ENCODE measurements at places on chromosomes 12 and 14.
A peak's percentile ranks its signal among the peaks of the same experiment; 100 is the strongest.

DNA sequence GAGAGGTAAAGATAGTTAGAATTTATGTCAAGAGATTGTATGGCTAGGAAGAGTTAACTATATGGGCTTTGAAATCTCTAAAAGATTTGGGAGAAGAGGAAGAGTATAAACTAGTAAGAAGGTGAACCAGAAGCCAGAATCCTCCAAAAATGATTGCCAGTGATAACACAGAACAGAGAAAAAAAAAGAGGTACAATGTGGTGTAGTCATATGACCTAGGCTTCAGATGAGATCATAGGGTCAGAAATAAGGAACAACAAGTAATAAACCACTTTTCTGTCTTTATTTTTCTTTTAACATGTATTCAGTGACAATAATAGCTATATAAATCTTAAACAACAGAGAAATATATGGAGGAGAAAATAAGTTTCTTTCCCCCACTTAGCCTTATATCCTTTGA, 2.0 kb upstream of the NECAP1 start:
- no peak for DNase-seq

GRCh38 chr12:42779186-42779859, 189.8 kb upstream of the PRICKLE1 start:
- no peak for DNase-seq

GRCh38 chr12:48424644-48425043, 47.7 kb upstream of the ANP32D start:
- DNase-seq: no peak

GRCh38 chr12:3869865-3870264, 3.3 kb downstream of the PARP11 start:
- peak; percentile 27 for DNase-seq

GRCh38 chr14:90179809-90180779, 76.3 kb upstream of the PSMC1 start:
- DNase-seq: no peak

GRCh38 chr12:9992296-9992695, 6.6 kb downstream of the CLEC1B start:
- no peak for DNase-seq

DNA sequence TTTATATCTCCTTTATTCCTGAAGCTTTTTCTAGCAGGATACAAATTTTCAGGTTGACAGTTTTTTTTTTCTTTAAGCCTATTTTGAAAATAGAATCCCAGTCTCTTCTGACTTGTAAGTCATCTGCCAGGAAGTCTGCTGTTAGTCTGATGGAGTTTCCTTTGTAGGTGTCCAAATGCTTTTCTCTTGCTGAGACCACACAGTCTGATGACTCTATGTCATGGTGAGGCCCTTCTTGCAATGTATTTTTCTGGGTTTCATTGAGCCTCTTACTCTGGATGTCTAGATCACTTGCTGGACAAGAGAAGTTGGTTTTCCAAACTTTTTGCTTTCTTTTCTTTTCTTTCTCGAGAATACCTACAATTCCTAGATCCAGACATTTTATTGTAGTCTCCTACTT, 30.6 kb downstream of the USP15 start:
- DNase-seq: no peak

DNA sequence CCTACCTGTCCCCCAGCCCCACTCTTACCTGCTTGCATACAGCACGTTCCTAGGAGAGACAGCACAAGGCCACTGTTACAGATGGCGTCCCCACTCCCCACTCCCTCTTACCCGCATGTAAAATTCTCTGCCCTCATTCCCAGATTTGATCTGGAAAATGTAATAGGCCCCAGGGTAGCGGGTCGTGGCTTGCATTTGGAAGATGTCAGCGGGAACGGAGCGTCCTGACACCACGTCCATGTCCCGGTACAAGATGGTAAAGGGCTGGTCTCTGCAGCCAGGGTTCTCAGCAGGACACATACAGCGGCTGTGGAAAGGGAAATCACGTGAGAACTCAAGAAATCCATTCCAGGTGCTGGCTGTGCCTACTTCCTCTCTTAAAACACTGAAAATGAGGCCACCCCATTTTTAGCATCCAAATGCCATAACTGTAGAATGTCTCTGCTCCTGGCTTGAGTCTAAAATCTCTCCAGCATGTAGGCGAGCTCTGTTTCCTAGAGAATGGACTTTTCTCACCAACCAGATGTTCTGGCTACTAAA, 10.1 kb upstream of the TC2N start:
- DNase-seq: no peak

DNA sequence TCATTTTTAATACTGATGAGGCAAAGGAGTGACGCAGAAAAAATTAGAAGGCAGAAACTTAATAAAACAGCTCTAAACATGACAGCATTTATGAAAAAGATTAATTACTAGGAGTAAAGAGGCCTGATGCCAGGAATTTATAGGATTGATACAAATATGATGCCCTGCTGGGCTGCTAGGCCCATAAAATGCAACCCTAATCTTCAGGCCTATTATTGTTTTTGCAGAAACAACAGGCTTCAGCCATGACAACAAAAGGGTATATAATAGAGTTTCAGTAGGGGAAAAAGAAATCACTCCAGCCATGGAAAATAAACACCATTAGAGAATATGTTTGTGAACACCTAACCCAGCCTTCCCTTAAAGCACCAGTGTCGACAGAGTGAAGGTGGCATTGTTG, 50.6 kb downstream of the OTX2 start:
- DNase-seq: no peak

GRCh38 chr12:4717806-4718205, 2.4 kb upstream of the GALNT8 start:
- no peak for DNase-seq

DNA sequence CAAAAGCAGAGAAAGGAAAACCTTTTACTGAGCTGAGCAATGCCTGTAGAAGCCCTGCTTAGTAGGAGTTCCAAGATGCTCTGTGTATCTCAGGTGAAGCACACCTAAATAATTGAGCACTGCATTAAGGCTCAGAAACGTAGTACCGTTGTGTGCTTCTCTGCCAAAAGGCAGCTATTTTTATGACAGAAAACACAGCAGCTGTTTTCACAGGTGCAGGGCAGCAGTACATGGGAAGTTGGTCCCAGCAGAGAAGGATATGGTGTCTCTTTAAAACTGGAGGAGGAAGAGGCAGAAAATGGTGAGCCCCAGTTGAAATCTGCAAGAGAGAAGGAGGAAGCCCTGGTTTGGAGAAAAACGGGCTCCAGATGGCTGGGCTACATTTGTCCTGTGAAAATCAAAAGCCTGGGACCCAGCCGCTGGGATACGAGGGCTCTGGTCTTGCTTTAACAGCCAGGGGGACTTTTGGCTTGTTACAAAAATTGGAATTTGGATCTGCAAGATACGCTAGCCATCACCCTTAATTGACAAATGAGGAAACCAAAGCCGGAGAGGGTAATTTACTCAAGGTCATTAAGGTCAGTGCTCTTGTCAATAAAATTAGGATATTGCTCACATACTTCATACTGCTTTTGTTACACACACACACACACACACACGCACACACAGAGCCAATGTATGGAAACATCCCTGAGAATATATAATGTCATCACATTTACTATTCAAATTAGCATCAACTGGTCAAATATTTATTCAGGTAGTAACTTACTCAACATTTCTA, 27.3 kb downstream of the SPRING1 start:
- no peak for DNase-seq

GRCh38 chr12:53180931-53181645, 363 bp upstream of the CSAD start:
- DNase-seq: peak; percentile 85

DNA sequence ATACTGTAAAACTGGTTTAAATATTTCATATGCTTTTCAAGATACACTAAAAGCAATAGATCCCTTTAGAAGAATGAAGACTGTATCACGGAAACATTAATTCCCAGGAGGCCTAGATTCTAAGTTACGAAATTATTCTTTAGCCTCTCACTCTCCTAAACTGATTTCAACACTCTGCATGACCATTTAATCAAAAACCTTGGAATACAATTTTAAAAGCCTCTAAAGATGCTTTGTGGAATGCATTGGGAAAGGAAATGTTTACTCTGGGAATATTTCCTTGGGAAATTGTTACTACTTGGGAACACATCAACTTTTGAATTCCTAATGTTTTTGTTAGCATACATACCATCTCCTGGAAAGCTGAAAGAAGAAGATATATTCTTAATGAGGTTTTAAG, 255.7 kb upstream of the FAR2 start:
- no peak for DNase-seq

GRCh38 chr14:104203071-104203425, 64.7 kb downstream of the KIF26A start:
- DNase-seq: no peak

DNA sequence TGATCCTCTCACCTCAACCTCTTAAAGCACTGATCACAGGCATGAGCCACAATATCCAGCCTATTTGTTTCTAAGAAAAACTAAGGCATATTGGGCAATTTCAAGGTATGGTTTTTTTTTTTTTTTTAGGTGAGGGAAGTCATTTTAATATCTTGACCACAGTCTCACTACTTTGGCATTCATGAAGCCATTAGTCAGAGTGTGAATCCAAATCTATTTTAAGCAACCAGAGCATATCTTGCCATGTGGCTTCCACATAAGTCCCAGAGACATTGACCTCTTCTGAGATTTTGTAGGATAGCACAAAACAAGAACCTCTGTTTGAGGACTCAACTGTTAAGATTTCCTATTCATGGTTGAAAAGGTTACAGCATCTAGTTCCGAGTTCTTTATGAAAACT, 130.3 kb upstream of the RBM19 start:
- no peak for DNase-seq

DNA sequence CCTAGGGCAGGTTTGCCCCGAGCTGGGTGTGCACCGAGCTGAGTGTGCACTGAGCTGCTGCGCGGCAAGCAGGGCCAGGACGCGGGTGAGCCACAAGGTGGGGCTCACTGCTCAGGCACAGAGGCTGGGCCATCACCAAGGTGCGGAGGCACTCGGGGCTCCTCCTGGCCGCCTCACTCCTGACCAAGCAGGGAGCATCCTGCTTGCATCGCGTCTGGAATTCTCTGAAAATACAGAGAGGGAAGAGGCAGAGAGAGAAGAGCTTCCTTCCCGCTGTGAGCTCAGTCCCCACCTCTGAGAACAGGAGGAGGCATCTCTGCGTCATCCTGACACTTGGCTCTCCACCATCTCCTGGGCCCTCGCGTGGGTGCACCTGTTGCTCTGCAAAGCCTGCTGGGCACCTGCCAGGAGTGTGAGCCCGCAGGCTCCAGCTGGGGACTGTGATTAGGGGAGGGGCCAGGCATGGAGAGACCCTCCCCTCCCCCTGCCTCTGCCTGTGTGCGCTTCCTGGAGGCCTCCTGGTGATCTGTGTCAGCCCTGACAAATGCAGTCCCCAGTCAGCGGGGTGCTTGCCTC, 116.3 kb downstream of the GLT1D1 start:
- peak; percentile 43 for DNase-seq

DNA sequence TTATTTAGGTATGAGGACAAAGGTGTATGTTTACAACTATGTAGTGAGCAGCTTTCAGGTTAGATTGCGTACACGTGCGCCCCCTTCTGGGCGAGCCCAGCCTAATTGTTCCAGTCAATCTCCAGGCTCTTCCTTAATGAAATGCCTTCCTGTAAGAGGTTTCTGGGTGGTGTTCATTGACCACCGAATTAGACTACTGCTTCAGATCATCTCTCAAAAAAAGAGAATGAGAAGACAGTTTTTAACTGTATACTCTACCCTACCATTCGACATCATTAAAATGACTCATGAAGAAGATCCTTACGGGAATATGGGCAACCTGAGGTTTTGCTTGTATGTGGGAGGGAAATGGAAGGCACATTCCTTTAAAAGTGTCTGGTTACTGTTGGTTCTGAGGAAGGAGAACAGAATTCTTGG, 2.1 kb downstream of the LUM start:
- DNase-seq: peak; percentile 42

DNA sequence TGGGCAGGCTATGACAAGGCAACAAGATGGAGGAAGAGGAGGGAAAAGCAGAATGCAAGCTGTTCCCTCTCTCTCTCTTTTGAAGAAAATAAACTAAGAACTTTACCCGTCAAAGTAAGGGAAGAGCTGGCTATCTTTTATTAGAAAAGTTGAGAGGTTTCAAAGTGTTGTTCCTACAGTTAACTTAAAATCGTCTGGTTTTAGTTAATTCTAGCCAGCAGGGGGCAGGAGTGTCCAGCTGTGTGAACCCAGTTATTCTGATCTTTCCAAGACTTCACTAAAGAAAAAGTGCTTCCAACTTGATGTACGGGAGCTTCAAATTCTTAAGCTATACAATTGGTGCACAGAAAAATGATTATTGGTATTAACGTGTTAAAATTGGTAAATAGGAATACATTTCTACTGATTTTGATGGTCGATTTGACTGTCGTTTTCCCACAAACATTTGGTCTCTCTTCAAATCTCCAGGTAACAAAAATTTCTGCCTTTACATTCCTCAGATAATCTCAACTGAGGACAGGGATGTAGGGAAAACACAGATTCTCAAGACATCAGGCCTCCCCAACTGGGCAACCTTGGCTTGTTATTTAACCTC, 28.4 kb upstream of the MON2 start:
- DNase-seq: peak; percentile 23

Data from activated naive CD8-positive, alpha-beta T cell treated with anti-CD3 and anti-CD28 coated beads for 36 hours (primary cell).